Progenitor cell of endocrine pancreas (in vitro differentiated cells): ENCODE measurements at places on chromosomes 5 and 9.

- no peak for DNase-seq
These were observed 307.6 kb downstream of the ARL15 start for GRCh38 chr5:54002779-54003178.

GRCh38 chr9:84229191-84229590, 111.4 kb downstream of the SLC28A3 start:
- no peak for DNase-seq

DNA sequence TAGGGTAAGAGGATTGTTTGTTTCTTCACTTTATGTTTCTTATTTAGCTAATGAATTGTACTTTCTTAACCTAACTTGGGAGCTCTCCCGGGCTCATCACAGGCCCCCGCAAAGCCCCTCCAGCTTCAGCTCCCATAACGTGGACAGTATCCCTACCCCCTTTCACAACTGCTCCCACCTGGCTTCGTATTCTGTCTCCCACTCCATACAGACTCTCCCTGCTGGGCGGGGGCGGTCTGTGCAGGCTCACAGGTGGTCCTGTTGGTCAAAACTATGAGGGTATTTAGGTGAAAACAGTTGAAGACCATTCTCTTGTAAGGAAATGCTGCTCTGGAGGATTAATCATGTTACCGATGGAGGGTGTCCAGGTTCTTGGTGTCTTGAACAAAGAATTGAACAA, 805.3 kb downstream of the SEMA5A start:
- no peak for DNase-seq

DNA sequence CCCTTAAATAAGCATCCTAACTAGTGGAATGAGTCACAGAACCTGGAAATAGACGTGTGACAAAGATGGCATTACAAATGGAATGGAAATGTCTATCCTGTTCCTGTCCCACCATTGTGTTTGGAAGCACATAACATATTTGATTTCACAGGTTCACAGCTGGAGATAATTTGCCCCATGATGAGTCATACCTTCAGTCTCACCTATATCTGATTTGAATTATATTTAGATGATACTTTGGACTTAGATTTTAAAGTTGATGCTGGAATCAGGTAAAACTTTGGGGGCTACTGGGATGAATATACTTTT, 92.5 kb downstream of the CEMIP2 start:
- no peak for DNase-seq

DNA sequence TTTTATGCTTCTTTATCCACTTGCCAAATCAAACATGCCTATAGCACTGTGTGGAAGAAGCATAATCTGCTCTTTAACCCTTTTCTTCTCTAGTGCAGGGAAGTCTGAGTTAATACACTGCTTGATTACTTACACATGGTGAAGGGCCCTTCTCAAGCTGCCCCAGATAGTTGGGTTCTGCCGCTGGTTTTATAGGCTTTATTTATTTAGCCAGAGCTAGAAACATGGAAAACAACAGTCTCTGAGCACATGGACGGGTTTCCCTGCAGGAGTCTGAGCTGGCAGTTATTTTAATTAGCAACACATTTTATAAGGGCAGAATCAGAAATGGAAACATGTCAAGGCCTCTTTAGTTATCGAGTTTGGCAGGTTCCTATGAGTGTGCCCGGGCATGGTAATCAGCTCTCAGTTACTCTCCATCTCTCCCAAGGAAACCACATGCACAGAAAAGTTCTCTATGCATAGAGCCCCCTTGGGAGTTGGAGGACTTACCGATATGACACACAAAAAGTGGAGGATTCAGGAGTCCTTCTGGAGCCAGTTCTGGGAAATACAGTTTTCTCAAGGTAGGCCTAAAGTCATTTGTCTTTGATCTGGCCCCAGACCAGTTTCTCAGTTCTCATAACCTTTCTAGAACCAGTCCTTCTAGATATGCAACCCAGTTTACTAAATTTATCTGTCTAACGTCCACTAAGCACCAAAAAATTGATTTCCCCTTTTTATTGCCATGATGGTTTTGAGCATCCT, 564.8 kb downstream of the ACTL7B start:
- DNase-seq: no peak
